Aorta (tissue), 5 donors: ENCODE measurements at places on chromosomes 13 and 19. TPM values are rescaled to one million over a fixed set of nuclear protein-coding genes. Genes with fewer than 3 reads are reported as not detected.

DNA sequence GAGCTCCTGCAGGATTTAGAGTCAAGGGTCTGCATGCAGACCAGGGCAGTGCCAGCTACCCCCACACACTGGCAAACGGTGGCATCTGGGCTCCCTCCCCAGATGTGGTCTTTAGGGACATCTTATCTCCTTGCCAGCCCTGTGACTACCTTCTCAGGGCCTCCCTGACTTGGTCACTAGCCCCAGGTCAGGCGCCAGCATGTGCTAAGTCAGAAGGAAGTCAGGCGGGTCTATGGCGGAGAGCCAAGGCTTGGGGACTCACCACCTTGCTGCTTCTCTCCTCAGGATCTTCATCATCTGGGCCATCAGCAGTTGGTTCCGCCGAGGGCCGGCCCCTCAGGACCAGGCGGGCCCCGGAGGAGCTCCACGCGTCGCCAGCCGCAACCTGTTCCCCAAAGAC, 17.6 kb downstream of the CLPTM1 start:
- no peak overlapping the region for H3K27ac ChIP-seq
- no peak for DNase-seq
- H3K36me3 ChIP-seq: peaks cover 24% of the 10 kb centered on the region
- H3K27me3 ChIP-seq: no peaks in the 10 kb centered on the region
- no peak overlapping the region for H3K4me3 ChIP-seq
- no peaks in the 10 kb centered on the region for H3K4me1 ChIP-seq

GRCh38 chr13:72839831-72840426, 58.0 kb downstream of the PIBF1 start:
- no peaks in the 10 kb centered on the region for H3K36me3 ChIP-seq
- H3K27me3 ChIP-seq: no peaks in the 10 kb centered on the region
- H3K4me3 ChIP-seq: no peak overlapping the region

DNA sequence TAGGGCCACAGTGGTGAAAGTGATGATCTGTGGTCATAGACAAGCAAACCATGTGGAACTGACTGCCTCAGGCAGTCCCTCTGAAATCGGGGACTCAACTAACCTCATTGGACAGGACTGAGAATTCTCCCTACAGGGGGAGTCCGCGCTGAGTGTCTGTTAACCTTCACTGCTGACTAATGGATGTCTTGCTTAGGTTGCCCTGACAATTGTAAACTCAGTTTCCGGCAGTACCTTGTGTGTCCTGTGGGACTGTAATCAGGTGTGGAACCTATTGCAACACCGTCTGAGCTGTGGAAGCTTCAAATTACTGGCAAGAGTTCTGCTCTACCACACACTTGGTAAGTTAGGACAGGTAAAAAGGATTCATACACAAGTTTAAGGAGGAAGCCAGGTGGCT, 21.8 kb downstream of the ZNF77 start:
- H3K4me1 ChIP-seq: no peaks in the 10 kb centered on the region
- no peak overlapping the region for H3K4me3 ChIP-seq
- no peak for DNase-seq
- H3K36me3 ChIP-seq: peaks cover under 1% of the 10 kb centered on the region
- no peak overlapping the region for H3K27ac ChIP-seq
- no peaks in the 10 kb centered on the region for H3K27me3 ChIP-seq

The SLC15A1 gene
- total RNA-seq: 0.10 TPM

GRCh38 chr19:39182174-39182505, 14.6 kb upstream of the NCCRP1 start:
- H3K4me3 ChIP-seq: no peak overlapping the region
- H3K36me3 ChIP-seq: no peaks in the 10 kb centered on the region
- H3K27me3 ChIP-seq: no peaks in the 10 kb centered on the region
- no peak overlapping the region for H3K27ac ChIP-seq

The CYSLTR2 gene
- 1.1 TPM for total RNA-seq

The ZNF433 gene
- 5.1 TPM for total RNA-seq

DNA sequence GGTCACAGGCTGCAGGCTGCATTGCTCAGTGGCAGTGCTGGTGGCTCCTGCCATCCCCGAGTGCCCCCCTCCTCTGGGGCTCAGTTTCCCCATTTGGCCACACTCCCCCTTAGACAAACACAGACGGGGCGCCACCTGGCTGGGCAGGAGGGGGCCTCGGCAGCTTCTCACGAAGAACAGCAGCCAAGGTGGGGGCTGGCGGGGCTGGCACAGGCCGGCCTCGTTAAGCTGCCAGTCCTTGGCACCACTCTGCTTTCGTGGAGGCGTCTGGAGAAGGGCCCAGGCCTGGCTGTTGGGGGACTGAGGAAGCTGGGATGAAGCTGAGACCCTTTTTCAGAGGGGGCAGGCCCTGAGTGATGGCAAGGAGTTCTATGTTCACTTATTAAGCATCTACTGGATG, 3.7 kb upstream of the ZNRF4 start:
- H3K36me3 ChIP-seq: no peaks in the 10 kb centered on the region
- no peaks in the 10 kb centered on the region for H3K4me1 ChIP-seq
- no peak overlapping the region for H3K27ac ChIP-seq
- H3K27me3 ChIP-seq: no peaks in the 10 kb centered on the region

DNA sequence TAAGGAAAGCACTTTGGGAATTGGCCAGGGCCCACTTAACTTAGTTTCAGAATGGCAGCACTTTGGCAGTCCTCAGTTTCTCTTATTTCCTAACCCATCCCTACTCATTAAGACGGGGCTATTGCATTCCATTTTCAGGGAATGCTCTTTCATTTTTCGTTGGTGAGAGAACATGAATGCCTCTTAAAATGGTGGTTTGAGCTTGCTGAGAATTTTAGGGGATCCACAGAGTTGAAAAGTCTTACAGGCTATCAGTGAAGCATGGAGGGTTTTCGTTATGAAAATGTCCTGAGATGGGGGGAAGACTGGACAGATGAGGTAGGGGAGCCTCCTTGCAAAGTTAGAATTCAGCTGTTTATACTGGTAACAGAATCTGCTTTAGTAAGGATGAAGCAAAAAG, 71.4 kb downstream of the LRCH1 start:
- peaks cover 11% of the 10 kb centered on the region for H3K4me1 ChIP-seq
- no peaks in the 10 kb centered on the region for H3K36me3 ChIP-seq
- no peaks in the 10 kb centered on the region for H3K27me3 ChIP-seq
- H3K4me3 ChIP-seq: no peak overlapping the region

DNA sequence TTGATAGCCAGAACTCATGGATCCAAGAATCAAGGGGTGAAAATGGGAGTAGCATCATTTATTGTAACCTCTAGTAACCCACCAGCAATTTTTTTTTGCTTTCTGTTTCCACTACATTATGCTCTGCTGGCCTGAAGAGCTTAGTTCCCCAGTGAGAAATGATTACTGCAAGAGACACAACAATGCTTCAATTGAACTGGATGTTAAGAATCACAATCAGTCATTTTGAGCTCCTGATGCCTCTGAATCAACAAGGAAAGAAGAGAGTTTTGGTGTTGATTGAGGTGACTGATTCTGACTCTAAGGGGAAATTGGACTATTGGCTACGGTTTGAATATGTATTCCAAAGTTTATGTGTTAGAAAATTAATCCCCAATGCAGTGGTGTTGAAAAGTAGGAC, 1084.4 kb downstream of the SLITRK1 start:
- H3K4me1 ChIP-seq: no peaks in the 10 kb centered on the region
- no peak for DNase-seq
- H3K27ac ChIP-seq: no peak overlapping the region
- no peaks in the 10 kb centered on the region for H3K27me3 ChIP-seq
- H3K4me3 ChIP-seq: no peak overlapping the region

The DCT gene
- total RNA-seq: 0.29 TPM

DNA sequence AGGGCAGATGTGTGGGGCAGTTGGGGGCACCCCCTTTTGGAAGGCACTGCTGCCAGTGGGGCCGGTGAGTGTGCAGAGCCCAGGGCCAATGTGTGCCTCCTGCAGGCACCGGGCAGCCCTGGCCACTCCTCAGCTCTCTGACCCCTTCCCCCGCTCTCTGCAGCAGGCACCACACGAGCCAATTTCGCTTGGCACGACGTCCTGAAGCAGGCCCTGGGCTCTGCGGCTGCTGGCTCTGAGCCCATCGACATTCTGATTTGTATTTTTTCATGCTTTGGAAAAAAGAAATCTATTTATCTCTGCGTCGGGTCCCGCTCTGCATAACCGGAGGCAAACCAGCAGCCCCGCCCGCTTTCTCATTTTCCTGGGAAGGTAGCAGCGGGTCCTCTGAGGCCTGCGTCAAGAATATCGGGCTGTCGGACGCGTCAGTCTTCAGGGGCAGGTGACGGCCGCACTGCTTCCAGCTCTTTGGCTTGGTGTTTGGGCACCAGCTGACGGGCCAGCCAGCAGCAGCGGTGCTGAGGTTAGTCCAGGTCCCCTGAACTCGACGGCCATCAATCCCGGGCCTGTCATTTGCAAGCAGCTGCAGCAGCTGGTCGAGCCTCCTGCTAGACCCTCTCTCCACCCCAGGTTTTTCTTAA, 134.3 kb downstream of the KDM4B start:
- peaks cover 2% of the 10 kb centered on the region for H3K4me1 ChIP-seq
- H3K27ac ChIP-seq: peak overlapping the region; percentile 39

DNA sequence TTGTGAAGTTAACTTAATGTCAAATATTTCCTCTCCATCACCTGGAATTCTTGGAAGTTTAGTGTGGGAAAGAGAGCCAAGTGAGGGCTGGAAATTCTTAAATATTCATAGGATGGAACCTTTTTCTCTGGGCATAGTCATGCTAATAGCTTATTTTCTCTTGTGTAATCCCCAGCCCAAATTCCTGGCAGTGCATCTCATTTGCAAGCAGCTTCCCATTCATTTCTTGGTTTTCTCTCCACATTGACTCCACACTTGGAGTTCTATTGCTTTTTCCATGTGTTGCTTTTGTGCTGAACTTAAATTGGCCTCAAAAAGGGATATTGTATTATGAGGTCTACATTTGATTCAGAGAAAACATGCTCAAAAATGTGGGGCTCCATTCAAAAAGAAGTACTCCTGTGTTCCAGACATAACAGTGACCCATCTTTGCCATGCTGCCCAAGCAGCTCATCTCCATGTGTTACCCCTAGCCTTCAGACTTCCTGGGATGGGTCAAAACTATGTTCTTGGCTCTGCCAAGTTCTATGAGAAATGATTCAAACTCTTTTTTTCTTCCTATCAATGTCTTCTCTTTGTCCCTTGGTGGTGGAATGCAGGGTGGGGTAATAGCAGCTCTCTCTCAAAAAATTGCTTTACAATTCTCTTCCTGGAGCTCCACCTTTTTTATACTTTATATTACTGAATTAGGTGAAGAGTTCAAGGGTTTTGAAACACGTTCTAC, 2471.5 kb downstream of the PCDH9 start:
- H3K27ac ChIP-seq: no peak overlapping the region
- H3K36me3 ChIP-seq: no peaks in the 10 kb centered on the region
- no peaks in the 10 kb centered on the region for H3K4me1 ChIP-seq
- no peak for DNase-seq
- no peak overlapping the region for H3K4me3 ChIP-seq

The PSG1 gene
- not detected for total RNA-seq

DNA sequence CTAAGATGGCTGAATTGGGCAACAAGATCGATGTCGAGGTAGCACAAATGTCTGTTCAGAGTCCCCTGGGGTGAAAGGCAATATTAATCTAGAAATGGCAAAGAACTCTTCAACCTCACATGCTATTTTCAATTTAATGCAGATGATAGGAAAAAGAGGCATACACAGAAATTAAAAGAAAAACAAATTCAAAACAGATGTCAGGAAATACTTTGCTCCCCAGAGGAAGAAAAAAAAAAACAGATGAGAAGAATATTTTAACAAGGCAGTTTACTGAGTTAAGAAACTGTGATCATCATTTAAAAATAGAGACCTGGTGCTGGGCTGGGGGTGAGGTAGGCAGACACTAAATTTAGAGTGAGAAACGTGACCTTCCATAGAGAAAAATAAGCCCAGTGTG, 421.9 kb upstream of the ARGLU1 start:
- H3K4me3 ChIP-seq: no peak overlapping the region
- no peaks in the 10 kb centered on the region for H3K36me3 ChIP-seq
- no peaks in the 10 kb centered on the region for H3K4me1 ChIP-seq
- no peaks in the 10 kb centered on the region for H3K27me3 ChIP-seq
- H3K27ac ChIP-seq: no peak overlapping the region

- no peak for DNase-seq
- H3K27ac ChIP-seq: no peak overlapping the region
- no peaks in the 10 kb centered on the region for H3K27me3 ChIP-seq
- no peak overlapping the region for H3K4me3 ChIP-seq
- peaks cover 11% of the 10 kb centered on the region for H3K36me3 ChIP-seq
These were observed 17.8 kb downstream of the PKN1 start for GRCh38 chr19:14450876-14451275.

- no peaks in the 10 kb centered on the region for H3K27me3 ChIP-seq
- no peak for DNase-seq
- no peaks in the 10 kb centered on the region for H3K4me1 ChIP-seq
- no peak overlapping the region for H3K4me3 ChIP-seq
These were observed 23.8 kb upstream of the PEPD start for GRCh38 chr19:33545217-33545981.

- H3K27me3 ChIP-seq: no peaks in the 10 kb centered on the region
- peaks cover 18% of the 10 kb centered on the region for H3K4me1 ChIP-seq
- H3K27ac ChIP-seq: no peak overlapping the region
- H3K36me3 ChIP-seq: no peaks in the 10 kb centered on the region
These were observed 4.0 kb downstream of the BRD4 start for GRCh38 chr19:15328312-15328711.

DNA sequence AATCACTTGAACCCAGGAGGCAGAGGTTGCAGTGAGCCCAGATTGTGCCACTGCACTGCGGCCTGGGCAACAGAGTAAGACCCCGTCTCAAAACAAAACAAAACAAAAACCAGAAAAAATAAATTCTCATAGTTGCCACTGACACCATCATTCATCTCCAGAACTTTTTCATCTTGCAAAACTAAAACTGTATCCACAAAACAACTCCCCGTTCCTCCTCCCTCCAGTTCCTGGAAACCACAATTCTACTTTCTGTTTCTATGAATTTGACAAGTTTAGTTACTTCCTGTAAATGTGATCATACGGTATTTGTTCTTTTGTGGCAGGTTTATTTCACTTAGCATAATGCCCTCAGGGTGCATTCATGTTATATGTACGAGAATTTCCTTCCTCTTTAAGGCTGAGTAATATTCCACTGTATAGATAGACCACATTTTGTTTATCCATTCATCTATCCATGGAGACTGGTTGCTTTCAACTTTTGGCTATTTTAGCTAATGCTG, 13.2 kb upstream of the ADGRE5 start:
- H3K4me1 ChIP-seq: no peaks in the 10 kb centered on the region
- no peak overlapping the region for H3K4me3 ChIP-seq
- DNase-seq: no peak
- no peaks in the 10 kb centered on the region for H3K27me3 ChIP-seq
- no peak overlapping the region for H3K27ac ChIP-seq
- no peaks in the 10 kb centered on the region for H3K36me3 ChIP-seq

DNA sequence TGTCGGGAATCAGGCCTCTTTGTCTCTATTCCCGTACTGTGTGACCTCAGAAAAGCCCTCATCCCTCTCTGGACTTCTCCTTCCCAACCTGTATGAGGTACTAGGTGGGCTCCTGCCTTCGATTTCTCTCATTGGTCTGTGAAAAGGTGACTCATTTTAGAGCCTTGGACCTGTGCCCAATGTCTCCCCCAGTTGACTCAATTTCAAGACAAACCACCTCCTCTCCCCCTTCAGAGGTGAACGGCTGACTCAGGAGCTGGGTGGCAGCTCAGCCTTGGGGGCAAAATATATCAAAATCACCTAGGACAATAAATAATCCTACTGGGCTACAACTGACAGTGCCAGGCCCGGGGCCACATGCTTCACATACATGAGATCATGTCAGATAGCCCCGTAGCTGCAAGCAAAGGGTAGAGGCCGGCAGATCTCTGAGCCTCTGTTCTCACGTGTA, 630 bp downstream of the COQ8B start:
- peak overlapping the region; percentile 84 for H3K4me3 ChIP-seq
- peak overlapping the region; percentile 98 for H3K27ac ChIP-seq
- no peaks in the 10 kb centered on the region for H3K4me1 ChIP-seq
- no peaks in the 10 kb centered on the region for H3K36me3 ChIP-seq
- DNase-seq: peak; percentile 83
